ENCODE measurements at places on chromosomes 5 and 9.

GRCh38 chr9:113398796-113399195 lies 2.3 kb downstream of the ALAD start:
- no peak for DNase-seq

DNA sequence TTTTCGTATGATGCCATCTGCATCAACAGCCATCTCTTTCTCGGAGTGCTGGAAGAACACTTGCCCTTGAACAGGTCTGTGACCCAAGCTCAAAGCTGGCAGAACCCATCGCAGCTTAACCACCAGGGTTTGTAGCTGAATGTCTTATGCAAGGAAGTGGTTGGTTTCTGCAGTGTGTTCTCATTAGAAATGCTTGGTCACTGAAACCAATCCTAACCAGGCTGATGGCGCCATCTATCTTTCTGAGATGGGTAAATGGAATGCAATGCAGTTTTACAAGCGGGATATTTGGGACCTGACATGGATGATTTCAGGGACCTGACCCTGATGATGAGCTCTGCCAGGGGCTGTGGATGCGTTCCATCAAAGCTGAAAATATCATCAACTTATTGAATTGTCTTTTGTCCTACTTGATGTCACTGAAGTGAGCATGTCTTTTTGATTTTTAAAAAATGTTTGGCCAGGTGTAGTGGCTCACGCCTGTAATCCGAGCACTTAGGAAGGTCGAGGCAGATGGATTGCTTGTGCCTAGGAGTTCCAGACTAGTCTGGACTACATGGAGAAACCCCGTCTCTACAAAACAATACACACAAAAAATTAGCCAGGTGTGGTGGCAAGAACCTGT lies 28.7 kb downstream of the DMRT3 start:
- no peak for DNase-seq

GRCh38 chr5:168324859-168325630 lies 33.6 kb downstream of the WWC1 start:
- DNase-seq = no peak

- no peak for DNase-seq
Observed at GRCh38 chr5:32326216-32326772, 13.6 kb upstream of the MTMR12 start.

Data from memory B cell (primary cell).